ENCODE measurements at places on chromosomes 11 and 22.
A peak's percentile ranks its signal among the peaks of the same experiment; 100 is the strongest.

- DNase-seq = peak; percentile 79
Observed at GRCh38 chr11:925496-926301, at the start of gene AP2A2. Gene AP2A2, plus strand, starts transcription at chr11:925870. Its CDS starts 152 bp downstream, at chr11:926022.

DNA sequence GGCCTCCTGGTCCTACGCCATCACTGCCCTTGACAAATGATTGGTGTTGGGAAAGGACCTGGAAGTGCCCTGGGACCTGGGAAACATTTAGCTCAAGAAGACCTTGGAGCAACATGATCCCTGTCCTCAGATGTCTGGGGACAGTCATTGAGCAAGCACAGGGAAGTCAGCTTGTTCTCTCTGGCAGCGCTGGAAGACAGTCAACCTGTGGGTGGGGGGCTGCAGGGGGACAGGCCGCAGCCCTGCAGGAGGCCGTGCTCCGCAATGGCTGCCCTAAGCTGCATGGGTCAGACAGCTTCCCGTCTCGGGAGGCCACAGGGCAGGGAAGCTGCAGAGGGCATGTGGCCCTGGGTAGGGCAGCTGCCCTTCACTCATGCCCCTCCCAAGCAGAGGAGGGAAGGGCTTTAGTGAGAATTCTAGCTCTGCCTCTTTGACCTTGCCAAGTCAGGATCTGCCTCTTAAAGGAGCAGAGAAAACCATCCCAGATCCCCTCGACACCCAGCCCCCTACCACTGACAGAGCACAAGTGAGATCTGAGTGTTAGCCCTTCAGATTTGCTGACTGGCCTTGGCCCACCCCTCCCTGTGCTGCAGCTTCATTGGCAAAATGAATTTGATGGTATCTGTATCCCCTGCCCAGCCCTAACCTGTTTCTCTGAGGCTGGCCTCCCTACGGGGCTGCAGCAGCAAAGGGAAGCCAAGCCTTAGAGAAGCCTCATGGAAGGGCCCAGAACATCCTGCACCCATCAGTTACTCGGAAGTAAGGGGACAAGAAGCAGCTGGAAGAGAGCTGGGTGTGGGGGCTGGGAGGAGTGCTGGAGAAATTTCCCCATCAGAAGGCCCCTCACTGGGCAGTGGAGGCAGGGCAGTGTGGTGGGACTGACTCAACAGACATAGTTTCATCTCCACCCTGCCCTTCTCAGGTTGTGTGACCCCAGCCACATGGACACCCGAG, 6.2 kb upstream of the SREBF2 start:
- DNase-seq = no peak

GRCh38 chr11:27858866-27859265, 158.6 kb upstream of the BDNF start:
- DNase-seq = no peak

GRCh38 chr11:83401506-83402225, 115.5 kb upstream of the CCDC90B start:
- no peak for DNase-seq

- DNase-seq = no peak
Observed at GRCh38 chr22:21569459-21570170, 2.1 kb downstream of the UBE2L3 start.

- DNase-seq = no peak
Observed at GRCh38 chr11:3051196-3052108, 5.8 kb downstream of the CARS1 start.

- no peak for DNase-seq
Observed at GRCh38 chr11:7292922-7293321, 41.2 kb downstream of the SYT9 start.

- DNase-seq = no peak
Observed at GRCh38 chr11:7516475-7516874, 2.7 kb downstream of the PPFIBP2 start.
